ENCODE measurements at places on chromosomes 12 and 14.

DNA sequence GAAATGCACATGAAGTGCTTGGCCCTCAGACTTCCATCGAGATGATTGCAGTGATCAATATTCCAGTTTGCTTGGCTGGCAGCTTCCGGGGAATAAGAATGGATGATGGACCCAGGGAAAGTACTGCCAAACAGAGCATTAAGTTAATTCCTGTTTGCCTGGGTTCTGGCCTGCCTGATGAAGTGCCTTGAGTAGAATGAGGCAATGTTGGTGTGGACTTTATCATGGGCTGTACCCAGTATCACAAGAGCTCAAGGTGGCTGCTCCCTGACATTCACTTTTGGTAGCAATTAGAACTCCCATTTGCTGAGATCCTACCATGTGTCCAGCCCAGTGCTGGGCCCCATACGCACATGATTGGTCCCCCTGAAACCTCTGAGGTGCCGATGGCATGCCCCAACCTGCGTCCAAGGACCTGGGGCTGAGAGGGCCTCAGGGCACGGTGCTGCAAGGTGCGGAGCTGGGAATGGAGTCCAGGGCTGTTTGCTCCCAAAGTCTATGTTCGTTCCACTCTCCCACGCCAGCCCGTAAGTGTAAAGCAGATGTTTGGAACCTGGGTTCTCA lies 80.7 kb downstream of the SLC25A47 start:
- DNase-seq = no peak

GRCh38 chr14:104580961-104581360 lies 1.4 kb downstream of the C14orf180 start:
- no peak for DNase-seq

DNA sequence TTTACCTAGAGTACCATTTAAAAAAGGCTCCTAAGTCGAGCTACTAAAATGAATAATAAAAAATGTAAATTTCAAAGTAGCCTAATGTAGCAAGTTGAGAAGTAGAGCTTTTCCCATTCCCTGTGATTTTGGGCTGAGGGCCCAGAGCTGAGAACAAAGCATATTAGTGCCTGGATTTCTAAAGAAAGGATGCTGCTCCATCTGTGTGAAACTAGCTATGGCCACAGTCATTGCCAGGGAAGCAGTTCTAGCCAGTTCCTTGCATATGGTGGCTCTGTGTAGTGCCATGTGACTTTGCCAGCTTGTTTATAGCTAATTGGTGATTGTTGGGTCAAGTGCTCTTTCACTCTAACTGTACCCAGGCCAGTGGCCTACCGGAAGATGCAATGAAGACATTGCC lies 20.4 kb upstream of the FBXO33 start:
- DNase-seq = no peak

- DNase-seq = no peak
Observed at GRCh38 chr14:97268097-97268496, 470.9 kb downstream of the VRK1 start.

GRCh38 chr12:125381373-125381772 lies 316.1 kb downstream of the AACS start:
- DNase-seq = no peak

GRCh38 chr12:82698708-82699564 lies 12.2 kb downstream of the TMTC2 start:
- DNase-seq = no peak

GRCh38 chr12:40002178-40003169 lies 103.4 kb downstream of the SLC2A13 start:
- no peak for DNase-seq

- DNase-seq = no peak
Observed at GRCh38 chr14:103099733-103100280, 5.3 kb downstream of the EXOC3L4 start.

DNA sequence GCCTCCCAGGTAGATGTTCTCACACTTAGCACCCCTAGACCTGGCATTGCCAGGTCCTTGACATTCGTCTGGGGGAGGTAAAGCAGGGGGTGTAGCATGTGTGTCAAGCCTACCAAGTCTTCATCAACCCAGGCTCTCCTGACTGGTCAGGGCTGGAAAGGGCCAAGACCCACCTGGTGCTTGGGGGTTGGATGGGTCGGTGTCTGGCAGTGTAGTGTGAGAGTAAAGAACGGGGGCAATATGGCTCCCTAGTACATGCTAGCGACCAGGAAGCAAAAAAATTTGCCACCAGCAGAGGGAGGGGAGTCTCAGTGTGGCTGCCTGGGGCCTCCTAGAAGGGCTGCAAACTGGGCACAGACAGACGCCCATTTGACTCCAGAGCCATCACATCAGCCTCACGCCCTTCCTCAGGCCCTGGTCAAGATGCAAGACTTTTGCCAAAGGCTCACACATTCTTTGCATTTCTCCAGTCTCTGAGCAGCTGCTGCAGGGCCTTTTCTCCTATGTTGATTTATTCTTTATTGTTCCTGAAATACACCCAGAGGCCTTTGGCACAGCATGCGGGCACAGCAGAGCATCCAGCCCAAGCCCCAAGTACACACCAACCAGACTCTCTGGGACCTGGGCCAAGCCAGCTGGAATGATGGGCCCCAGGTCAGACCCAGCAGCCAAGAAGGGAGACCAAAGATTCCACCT lies 38.3 kb upstream of the PNMA1 start:
- no peak for DNase-seq

GRCh38 chr12:11876307-11876706 lies 194.4 kb upstream of the BCL2L14 start:
- no peak for DNase-seq

DNA sequence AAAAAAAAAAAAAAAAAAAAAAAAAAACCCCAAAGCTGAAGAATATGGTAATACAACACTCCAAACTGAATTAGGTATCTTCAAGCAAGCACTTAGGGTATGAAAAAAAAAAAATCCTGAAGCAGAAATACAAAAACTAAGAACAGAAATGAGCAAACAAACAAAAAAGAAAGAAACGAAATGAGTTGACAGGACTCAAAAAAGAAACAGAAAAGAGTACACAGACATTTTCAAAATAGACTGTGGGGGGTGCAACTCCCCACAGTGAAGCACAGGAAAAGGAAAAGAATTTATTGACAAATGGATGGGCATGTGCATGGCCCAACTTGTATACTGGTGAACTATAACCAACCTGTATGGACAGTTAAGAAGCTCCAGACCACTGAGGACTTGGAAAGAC lies 24.6 kb downstream of the RPS6KA5 start:
- DNase-seq = no peak

- DNase-seq = no peak
Observed at GRCh38 chr12:6603095-6603567, 4.0 kb downstream of the CHD4 start.

DNA sequence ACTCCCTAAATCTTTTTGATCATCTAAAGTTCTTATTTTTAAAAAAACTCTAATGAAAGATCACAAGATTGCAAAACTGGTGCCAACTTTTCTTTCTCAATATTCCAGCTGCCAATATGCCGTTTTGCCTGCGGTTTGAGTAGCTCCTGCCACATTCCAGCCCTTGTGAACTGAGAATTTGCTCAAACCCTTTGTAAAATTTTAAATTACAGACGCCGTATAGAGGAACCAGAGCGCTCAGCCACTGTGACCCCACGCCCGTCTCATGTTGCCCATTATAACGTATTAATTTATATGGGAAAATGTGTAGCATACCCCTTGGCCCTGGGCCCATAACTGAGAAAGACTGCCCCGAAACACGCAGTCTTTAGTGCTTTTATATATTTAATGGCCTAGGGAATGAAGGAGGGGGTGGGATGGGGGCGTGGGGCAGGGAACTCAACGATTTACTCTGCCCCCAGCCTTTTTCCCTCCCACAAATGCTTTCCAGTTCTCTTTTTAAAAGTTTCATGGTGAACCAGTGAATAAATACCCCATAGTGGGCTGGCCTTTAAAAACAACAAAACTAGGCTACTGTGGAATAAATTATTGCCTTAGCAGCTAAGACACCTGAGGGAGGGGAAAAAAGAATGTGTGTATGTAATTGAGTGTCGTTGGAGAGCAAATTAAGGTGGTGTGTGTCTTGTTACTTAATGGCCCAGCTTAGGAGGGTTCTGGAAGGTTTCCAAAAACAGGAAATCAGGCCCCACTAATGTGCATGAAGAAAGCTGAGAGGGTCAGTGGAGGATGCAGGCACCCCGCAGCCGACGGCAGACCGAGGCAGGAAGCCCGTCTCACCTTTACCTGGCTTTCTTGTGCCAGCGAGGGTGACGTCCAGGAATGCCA lies 45.7 kb upstream of the RFLNA start:
- no peak for DNase-seq

DNA sequence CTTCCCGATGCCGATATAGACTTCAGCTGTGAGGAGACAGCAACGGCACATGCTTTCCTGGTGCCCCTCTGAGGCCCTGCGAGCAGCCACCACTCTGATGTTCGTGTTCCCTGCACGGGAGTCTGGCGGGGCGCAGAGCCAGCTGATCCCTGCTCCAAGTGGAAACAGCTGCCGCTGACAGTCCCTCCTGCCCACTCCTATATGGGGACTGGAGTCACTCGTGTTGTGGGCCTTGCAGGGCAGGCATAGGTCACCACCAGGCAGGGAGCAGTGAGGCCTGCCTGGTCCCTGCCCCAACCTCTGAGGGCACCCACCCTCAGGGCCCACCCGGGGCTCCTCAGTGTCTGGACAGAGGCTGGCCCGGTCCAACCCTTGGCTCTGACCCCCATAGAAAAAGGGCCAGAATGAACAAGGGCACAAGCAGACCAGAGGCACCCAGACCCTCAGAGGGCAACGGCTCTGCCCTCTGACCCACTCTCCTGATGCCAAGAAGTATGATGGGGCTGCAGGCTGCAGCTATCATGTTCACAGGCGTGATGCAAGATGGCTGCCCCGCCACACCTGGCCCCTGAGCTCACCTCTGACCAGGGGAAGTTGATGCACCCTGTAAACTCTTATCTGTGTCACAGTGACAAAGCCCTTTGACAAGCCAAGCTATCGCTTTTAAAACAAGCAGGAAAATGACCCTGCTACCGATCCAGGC lies 181.6 kb downstream of the CALM1 start:
- DNase-seq = no peak
